ENCODE measurements at places on chromosomes 7 and 10.

DNA sequence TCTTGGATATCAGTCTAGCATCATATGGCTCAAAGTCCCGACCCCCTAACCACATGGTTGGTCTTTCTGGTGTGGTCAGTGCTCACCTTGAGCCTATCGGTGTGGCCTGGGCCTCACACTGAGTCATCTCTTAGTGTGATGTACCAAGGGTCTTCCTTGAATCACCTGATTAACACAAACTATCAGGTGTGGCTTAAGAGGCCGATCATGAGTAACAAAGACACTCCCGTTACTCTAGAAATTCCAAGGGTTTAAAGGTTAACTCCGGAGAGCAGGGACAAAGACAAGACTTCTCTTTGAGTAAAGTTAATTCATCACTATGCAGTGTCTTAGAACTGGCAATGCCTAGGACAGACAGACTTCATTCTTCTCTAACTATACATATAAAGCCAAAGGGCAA, 52.3 kb upstream of the ARMC3 start:
- DNase-seq: no peak

- DNase-seq: no peak
Measured at GRCh38 chr10:127345231-127345965, 149.0 kb upstream of the INSYN2A start.

- DNase-seq: no peak
Measured at GRCh38 chr7:40311307-40311706, 176.5 kb downstream of the SUGCT start.

DNA sequence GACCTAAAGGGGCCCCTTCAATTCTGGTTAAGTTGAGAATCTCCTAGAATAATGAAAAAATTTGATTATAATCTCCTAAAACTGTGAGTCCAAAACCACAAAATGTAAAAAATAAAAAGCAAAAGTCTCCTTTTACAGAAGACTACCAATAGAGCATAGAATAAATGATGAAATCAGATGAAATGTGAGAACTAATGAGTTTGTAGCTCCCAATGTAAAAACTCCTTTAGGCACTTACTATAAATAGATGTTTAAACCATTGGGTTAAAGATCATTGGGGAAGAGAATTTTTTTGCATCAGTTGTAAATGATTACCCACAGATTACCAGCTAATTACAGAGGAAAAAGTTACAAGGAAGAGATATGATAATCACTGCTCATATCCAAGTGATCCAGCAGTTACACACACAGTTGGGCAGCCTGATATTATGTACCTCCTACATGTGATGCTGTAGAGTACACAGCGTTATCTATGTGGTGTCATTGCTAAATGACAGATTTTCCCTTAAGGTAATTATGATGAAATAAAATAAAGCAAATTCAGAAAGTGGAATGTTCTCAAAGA, 282.7 kb upstream of the SEMA3D start:
- DNase-seq: no peak

DNA sequence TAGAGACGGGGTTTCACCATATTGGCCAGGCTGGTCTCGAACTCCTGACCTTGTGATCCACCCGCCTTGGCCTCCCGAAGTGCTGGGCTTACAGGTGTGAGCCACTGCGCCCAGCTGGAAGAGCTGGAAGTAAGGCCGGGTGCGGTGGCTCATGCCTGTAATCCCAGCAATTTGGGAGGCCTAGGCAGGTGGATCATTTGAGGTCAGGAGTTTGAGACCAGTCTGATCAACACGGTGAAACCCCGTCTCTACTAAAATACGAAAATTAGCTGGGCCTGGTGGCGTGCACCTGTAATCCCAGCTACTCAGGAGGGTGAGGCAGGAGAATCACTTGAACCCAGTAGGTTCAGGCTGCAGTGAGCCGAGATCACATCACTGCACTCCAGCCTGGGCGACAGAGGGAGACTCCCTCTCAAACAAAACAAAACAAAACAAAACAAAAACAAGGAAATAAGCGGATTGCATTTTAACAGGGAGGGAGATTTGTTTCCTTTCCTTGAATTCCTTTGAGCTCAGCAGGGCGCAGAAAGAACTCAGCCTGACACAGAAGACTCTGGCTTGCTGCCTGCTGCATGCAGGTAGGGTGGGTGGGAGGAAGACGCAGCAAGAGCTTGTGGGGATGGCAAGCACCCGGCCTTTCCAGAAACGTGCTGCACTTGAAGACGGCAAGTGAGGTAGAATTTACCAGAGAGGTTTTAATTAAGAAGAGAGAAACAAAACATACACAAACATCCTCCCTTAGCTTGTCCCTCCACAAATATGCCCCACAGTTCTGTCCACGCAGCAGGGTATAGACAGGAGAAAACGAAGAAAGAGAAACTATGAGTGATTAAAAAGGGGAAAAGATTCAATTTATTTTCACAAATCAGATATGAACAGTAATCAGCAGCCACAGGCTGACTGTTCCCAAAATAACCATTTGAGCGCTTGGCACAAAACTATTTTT, 148.0 kb downstream of the RNF216 start:
- DNase-seq: no peak

DNA sequence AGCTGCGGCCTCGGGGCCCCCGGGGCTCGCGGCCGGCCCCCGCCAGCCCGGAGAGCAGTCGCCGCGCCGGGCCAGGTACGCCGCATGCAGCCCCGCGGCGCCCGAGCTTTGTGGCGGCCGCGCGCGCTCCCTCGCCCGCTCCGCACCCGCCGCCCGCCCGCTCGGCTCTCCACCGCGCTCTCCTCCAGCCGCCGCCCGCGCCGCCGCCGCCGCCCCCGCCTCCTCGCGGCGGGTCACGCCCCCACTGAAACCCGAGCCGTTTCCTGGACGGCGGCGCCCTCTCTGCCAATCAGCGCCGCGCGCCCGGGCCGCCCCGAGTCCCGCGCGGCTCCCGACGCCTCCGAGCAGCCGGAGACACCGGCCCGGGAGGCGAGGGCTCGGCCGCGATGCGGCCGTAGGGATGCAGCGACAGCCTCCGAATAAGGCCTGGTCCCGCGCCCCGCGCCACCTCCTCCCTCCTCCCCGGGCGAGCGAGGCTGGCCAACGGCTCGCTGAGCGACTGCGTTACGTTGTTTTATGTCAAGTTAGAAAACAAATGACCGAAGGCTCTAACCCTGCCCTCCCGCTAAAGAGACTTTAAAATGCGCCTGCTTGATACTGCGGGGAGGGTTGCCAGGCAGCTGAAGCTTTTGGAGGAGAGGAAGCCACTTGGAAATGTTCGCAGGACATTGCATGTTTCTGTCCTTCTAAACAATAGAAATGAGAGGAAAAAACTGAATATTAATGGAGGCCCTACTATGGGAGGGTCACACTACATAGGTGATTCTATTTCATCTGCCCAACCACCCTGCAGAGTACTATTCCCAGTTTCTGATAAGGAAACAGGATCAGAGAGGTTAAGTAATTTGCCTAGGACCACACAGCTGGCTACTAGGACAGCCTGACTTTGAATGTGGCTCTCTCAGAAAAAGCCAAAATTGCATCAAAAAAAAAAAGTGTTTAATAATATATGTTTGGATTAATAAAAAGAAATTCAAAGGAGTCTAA, at the start of gene FGFR2:
FGFR2 (minus strand) TSS at position 182 of the 987 bp plus-strand sequence. CDS start 4,627 bp downstream, outside the sequence.
- DNase-seq: peak; percentile 49

DNA sequence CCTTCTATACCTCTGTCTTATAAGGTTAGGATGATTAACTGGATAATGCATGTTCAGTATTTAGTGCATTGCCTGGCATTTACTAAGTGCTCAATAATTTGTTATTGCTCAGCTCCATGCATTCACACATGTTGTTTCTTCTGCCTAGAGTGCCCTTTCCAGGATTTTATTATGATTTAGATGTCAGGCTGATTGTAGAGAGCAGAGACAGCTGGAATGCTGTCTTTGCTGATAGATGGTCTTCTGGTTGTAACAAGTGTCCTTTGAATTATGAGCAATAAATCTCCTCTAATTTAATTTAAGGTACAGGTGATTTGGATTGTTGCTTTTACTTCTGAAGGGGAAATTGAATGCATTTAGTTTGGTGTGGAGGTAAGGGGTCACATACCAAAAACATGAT, 548.0 kb downstream of the MAGI2 start:
- DNase-seq: no peak

DNA sequence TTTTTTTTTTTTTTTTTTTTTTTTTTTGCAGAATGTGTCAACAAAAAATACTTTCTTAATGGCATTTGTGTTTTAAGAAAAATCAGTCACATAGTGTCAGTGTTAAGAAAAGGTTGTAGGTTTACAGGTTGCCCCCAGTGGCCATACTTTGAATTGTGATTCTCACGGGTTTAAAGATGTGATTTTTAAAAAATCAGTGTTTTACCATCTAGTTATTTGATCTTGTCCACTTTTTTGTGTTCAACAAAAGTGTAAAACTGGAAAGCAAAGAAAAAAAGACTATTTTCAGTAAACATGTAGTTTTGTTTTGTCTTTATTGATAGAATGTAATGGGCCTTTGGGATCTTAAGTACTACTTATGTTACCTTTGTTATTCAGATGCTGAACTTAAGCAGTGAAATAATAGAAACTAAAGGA, 25.7 kb downstream of the SUV39H2 start:
- DNase-seq: peak; percentile 63

- no peak for DNase-seq
Measured at GRCh38 chr7:79823246-79823951, 311.2 kb upstream of the GNAI1 start.

- no peak for DNase-seq
Measured at GRCh38 chr10:90051053-90051452, 349.7 kb downstream of the KIF20B start.

GRCh38 chr10:33143160-33143728, 185.2 kb upstream of the ITGB1 start:
- DNase-seq: no peak

- no peak for DNase-seq
Measured at GRCh38 chr7:108415084-108415483, 41.2 kb downstream of the NRCAM start.

GRCh38 chr7:6238309-6238925, 34.0 kb downstream of the CYTH3 start:
- DNase-seq: no peak

- no peak for DNase-seq
Measured at GRCh38 chr7:130393101-130393561, 12.8 kb downstream of the CPA1 start.

- no peak for DNase-seq
Measured at GRCh38 chr7:3438352-3438751, 137.3 kb downstream of the SDK1 start.

GRCh38 chr7:36682102-36682501, 42.2 kb downstream of the AOAH start:
- DNase-seq: no peak

DNA sequence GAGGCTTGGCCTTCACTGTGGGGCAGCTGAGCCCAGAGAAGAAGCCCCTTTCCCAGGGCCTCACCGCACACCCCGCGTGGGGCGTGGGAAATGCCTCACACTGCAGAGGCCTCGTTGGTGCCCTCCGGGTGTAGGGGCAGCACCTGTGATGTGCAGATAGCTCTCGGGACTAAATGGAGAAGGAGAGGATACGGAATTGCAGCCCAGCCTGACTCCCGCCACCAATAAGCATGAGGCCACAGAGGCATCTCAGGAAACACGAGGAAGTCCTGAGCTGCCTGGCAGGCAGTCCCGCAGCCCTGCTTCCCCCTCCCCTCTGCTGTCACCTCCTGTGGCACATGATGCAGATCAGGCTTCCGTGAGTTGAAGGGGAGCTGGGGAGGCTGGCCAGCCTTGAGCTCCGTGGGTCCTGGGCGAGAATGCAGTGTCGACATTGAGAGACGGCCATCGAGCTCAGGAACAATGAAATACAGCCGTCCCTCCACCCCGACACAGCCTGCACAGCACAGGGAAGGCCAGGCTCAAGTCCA, 59.6 kb upstream of the PPP2R2D start:
- DNase-seq: no peak

GRCh38 chr7:9201928-9202327, 768.5 kb downstream of the NXPH1 start:
- no peak for DNase-seq

DNA sequence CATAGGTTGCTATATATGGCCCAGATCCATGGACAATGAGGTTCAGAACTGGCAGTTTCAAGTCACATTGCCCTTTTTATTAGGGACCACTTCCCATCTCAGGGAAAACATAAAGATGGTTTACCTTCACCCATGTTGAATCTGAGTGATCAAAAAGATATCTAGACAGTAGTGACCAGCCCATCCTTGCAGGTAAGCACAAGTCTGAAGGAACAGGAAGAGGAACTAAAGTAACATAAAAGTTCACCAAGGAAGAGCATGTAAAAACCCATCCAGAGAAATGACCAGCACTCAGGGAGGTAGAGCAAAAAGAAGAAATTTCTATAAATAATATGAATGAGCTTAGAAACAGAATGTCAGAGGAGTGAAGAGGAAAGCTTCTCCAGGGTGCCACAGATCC, 382.5 kb downstream of the PARD3 start:
- DNase-seq: no peak

DNA sequence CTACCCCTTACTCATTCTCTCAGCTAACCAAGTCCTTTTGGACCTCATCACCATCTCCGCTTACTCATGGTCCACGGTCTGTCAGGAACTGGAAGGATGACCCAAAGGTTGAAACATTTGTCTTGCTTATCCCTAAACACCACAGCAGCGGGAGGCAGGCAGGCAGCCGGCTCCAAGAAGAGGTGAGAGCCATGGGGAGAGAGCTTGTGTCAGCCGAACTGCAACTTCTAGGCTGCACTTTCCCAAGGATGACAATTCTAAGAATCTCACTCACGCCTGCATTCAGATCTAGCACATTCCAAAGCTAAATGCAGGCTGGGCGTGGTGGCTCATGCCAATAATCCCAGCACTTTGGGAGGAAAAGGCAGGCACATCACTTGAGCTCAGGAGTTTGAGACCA, 86.0 kb downstream of the SPDYE5 start:
- no peak for DNase-seq

DNA sequence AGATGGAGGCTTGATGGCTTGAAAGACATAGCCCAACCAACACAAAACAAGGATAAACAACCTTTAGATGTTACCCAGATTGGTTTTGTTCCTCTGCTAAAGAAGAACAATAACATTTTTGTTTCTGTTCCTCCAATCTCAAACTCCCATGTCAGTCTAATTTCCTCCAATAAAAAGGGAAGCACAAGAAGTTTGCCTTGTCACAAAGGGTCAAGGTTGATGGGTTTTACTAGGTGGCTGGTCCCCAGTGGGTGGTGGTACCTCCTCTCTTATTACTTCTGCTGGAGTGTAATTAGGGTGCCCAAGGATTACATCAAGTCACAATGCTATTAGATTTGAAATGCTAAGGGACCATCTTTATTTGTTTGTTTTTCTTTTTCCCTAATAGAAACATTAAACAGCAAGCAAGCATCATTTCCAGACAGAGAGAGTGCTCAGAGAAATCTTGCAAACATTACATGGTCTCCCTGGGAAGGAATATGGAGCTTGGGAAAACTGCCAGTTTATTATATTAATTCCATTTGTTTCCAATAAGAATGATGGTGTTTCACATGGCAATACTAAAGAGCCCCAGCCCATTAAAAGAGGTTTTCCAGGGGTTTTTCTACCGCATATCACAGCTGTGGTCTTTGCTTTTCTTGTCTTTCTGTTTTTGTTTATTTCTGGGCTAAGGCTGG, 78.3 kb upstream of the AOAH start:
- DNase-seq: no peak

GRCh38 chr7:130371046-130371445, 9.2 kb upstream of the CPA1 start:
- DNase-seq: no peak

- no peak for DNase-seq
Measured at GRCh38 chr7:21867816-21868575, 77.7 kb downstream of the CDCA7L start.

GRCh38 chr7:104160375-104160774, 47.4 kb downstream of the ORC5 start:
- DNase-seq: peak; percentile 43

GRCh38 chr7:112283382-112283910, 77.0 kb downstream of the ZNF277 start:
- DNase-seq: no peak

GRCh38 chr10:78339251-78339650, 305.6 kb downstream of the RPS24 start:
- no peak for DNase-seq

Measured in hematopoietic multipotent progenitor cell treated with erythropoietin and hydrocortisone succinate and interleukin-3 and kit ligand, for 8 days (in vitro differentiated cells).